ENCODE measurements at places on chromosomes 5 and 9.

- H3K27ac ChIP-seq = peak overlapping the region; percentile 14
- no peaks in the 10 kb centered on the region for H3K36me3 ChIP-seq
Measured at GRCh38 chr9:72315089-72315509, 49.9 kb downstream of the ZFAND5 start.

DNA sequence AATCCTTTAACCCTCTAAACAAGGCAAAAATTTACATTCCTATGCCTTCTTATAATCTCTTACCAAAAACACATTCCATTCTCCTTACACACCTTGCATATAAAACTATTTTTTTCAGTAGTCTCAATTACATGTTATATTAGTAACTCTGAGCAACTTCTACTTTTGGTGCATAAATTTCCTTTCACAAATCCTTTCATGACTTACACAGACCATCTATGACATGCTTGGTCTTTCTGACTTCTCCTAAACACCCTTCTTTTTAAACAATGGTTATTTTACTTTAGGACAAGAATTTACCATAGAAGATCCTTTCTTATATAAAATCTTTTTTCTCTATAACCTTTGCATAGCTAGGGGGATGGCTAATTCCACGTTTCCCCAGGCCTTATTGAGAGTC lies 208.0 kb upstream of the ARRDC3 start:
- no peaks in the 10 kb centered on the region for H3K27me3 ChIP-seq
- no peaks in the 10 kb centered on the region for H3K36me3 ChIP-seq
- no peak for DNase-seq
- no peak overlapping the region for H3K27ac ChIP-seq

GRCh38 chr5:53884417-53884816 lies 324.0 kb downstream of the NDUFS4 start:
- peak; percentile 70 for DNase-seq
- no peaks in the 10 kb centered on the region for H3K36me3 ChIP-seq

DNA sequence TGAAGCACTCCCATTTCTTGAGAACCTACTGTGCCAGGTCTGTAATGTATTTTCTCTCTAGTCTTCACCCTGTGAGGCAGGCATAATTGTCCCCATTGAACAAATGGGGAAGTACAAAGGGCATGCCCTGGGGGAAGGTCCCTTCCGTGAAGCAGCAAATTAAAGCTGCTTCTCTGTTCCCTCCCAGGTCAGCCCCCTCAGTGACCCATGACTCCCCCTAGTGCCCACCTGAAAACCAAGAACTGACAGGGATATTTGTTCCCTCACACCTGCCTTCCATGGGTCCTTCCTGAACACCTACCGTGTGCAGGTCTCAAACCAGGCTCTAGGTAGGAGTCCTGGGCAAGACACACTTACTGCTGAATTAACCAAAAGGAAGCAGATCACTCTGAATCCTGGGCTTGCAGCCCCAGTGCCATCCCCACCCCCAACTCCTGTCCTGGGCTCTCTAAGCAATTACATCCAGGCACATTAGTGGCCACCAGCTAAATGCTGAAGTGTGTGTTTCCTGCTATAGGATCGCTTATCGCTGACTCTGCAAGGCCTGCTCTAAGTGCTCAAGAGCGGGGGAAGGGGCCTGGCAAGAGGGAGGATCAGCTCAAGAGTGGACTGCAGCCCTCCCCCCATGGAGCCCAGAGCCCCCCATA lies 254.8 kb downstream of the CDK5RAP2 start:
- no peaks in the 10 kb centered on the region for H3K36me3 ChIP-seq
- no peak overlapping the region for H3K4me3 ChIP-seq
- H3K27ac ChIP-seq = no peak overlapping the region
- H3K4me1 ChIP-seq = no peaks in the 10 kb centered on the region
- H3K27me3 ChIP-seq = peaks cover 4% of the 10 kb centered on the region

DNA sequence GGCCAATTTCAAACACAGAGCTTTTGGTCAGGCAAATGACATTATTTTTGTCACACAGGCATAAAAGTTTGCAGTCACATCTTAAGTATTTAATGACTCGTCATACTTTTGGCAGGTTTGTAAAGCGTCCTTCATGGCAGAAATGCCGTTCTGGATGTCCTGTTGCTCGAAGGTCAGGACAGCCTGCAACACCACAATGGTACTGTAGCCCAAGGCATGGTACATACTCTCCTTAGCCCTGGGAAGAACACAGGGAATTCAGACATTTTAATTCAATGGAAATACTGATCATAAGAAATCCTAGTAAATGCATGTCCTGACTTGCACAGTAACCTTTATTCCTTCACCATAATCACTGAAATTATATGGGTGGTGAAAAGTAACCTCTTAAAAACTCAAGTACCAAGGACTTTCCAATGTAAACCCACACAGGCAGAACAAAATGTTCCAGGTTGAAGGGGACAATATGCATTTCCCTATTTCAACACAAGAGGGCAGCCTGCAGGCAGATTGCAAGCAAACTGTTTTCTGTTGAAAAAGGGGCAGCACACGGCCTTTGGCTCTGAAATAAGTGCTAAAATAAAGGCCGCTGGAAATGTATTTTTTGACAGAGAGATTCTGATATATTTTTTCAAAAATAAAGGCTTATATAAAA lies 95.7 kb downstream of the TTC39B start:
- H3K4me1 ChIP-seq = peaks cover 10% of the 10 kb centered on the region
- H3K27ac ChIP-seq = no peak overlapping the region
- H3K36me3 ChIP-seq = peaks cover 59% of the 10 kb centered on the region
- peak; percentile 84 for DNase-seq
- H3K4me3 ChIP-seq = peak overlapping the region; percentile 21
- H3K27me3 ChIP-seq = no peaks in the 10 kb centered on the region

Measured in endodermal cell (in vitro differentiated cells).